Kidney glomerular epithelial cell (primary cell): ENCODE measurements at places on chromosomes 6 and 20.

DNA sequence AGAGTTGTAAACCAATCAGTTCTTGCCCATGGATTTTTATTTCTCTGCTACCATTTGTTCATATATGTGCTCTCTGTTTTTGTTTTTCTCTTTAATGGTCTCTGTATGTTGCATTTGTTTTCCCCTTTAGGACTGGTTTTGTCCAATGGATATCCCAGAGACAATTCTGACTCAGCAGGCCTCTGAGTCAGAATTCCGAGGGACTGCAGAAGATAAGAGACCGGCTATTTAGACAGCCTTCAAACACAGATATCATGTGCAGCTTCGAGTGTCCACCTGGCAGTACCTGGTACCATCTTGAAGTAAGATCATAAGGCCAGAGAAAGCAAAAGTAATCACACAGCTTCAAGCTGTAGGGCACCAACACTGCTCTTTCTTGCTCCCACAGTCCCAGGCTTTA lies 125.5 kb downstream of the ELOVL4 start:
- DNase-seq = no peak

DNA sequence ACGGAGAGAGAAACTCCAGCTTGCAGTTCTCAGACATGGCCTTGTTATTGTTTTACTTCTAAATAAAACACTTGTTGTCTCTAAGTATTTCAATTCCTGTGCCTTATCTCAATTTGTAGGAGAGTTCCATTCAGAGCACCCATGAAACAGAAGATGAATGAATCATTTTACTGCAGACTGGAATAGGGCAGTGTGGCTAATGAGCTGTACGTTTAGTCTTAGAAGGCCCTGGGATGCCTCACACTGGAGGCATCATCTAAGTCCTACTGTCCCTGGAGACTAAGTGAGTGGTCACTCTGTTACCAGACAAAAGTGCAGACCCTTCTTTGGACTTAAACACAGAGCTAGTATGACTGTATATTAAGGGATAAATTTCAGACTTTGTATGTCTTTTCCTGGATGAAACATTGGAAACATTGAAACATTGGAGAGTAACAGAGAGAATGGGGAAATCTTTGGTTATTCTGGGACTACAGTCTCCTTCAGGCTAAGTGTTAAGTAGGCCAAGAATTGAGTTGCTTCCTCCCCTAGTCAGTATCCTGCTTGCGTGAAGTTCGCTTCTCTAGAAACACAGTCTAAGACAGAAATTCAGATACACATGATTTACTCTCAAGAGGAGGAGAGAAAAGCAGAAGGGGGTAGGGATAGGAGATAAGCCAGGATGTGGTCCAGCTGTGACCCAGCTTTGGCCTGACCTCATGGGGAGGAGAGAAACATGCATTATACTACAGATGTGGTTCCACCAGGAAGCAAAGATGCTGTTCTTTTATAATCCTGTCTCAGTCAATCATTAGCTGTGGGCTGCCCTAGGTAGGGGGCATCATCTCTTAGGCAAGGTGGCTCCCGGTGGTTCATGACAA lies 167.4 kb upstream of the BMP2 start:
- DNase-seq = peak; percentile 3

- peak; percentile 23 for DNase-seq
Measured at GRCh38 chr6:144718431-144718830, 433.3 kb downstream of the UTRN start.

DNA sequence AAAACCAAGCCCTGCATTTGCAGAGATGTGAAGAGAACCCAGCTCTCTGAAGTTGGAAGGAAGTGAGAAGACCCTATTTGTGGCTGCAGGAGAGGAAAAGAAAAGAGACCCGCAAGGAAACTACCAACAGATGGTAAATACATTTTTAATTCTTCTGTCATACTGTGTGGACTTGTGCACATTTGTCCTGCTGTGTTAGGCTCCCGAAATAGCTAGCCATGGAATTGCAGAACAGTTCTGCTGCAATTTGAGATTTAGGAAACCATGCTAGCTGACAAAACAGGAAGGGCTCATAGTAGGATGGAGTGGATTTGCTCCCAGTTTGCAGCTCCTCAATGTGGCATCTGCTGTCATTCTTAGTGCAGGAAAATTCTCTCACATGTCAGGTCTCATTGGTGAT lies 12.1 kb upstream of the ATXN1 start:
- DNase-seq = no peak

DNA sequence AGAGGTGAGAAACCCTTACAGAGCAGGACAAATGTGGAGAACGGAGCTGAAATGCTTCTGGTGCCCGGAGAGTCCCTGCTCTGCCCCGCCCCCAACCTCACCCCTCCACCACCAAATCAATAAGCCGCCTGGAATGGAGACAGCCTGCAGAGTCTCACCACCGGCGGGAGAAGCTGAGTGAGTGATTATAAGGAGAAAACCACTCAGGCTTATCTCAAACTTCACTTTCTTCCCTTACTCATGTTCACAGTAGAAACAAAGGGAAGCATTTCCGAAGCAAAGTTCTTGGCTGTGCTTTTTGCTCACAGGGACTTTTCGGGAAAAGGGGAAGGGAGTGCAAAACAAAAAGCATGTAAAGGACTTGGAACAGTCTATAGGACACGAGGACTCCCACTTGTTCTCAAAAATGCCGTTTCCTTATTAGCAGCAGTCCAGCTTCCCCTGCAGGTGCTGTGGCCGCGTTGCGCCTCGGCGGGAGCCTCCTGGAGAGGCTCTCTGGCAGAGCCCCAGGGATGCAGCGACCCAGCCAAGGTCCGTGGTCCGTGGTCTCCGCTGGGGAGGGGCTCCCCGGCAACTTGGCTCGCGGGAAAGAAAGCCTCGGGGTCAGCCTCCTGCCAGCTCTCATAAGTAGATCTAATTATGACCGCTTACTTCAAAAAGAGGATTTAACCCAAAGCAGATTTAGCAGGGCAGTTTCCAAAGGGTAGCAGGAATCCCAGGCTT lies 64.8 kb upstream of the TMEM30A start:
- peak; percentile 42 for DNase-seq

DNA sequence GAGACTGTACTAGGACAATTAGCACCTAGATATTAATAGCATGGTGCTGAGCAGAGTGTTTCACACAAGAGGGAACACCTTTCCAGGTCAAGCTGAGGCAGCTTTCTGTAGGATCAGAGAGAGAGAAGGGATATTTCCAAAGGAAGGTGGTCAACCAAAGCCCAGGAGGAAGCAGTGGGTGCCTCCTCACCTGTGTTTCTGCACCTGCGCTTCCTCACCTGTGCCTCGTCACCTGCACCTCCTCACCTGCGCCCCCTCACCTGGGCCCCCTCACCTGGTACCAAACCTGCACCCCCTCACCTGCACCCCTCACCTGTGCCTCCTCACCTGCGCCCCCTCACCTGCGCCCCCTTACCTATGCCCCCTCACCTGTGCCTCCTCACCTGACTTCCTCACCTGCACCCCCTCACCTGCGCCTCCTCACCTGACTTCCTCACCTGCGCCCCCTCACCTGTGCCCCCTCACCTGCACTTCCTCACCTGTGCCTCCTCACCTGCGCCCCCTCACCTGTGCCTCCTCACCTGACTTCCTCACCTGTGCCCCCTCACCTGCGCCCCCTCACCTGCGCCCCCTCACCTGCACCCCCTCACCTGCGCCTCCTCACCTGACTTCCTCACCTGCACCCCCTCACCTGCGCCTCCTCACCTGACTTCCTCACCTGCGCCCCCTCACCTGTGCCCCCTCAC lies 67.9 kb downstream of the TTLL2 start:
- DNase-seq = no peak

- no peak for DNase-seq
Measured at GRCh38 chr6:90000864-90001731, 106.8 kb downstream of the GJA10 start.

- no peak for DNase-seq
Measured at GRCh38 chr20:10388597-10388996, 45.4 kb downstream of the MKKS start.
